Activated CD4-positive, alpha-beta T cell treated with anti-CD3 and anti-CD28 coated beads, Interleukin-10, Interleukin-2, amounts not matched to agents 100 ng/mL and 50 ng/mL, durations not matched to agents 16 hours and 8 hours (primary cell): ENCODE measurements at places on chromosomes 7 and 10.
A peak's percentile ranks its signal among the peaks of the same experiment; 100 is the strongest.

DNA sequence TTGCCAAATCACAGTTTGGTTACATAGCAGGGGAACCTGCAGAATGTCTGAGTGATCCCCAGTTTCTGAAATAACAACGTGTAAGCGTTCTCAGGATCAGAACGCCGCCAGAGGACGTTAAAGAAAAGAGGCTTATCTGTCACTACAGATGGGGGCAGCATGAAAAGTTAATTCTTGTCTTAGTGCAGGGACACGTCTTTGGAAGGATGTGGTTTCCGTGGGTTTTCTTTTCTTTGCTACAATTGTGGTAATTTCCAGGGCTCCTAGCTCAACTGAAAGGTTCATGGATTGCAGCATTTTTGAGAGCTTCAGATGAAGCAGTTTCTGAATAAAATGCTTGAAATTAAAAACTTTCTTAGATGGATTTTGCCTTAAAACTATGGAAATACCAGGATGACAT, 106.6 kb downstream of the PRKCQ start:
- DNase-seq = peak; percentile 89

DNA sequence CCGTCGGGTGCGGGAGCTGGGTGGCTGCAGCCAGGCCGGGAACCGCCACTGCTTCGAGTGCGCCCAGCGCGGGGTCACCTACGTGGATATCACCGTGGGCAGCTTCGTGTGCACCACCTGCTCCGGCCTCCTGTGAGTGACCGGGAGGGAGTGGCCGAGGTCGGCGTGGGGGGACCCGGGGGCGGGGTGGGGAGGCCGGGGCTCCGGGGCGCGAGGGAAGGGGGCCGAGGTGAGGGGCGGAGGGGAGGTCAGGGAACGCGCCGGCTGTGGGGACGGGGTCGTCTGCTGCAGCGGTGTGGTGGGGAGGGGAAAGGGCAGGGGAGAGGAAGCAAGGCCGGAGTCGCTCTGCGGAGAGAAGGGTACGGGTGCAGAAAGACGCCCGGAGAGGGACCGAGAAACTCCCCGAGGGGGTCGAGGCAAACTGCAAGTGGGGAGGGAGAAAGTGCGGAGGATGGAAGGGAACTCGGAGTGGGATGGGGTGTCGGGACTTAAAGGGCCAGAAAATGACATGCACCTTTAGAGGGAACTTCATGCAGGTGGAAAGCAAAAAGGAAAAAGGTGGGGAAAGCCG, 518 bp downstream of the AGFG2 start:
- DNase-seq = no peak

DNA sequence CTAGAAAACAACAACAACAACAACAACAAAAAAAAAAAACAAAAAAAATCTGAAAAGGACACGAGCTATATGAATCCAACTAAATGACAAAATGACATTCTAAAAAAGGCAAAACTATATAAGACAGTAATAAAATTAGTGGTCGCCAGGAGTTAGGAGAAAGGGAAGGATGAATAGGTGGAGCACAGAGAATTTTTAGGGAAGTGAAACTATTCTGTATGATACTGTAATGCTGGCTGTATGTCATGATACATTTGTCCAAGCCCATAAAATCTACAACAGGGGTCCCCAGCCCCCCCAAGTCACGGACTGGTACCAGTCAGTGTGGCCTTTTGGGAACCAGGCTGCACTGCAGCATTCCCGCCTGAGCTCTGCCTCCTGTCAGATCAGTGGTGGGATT, 2.8 kb upstream of the PUS7 start:
- DNase-seq = no peak

GRCh38 chr10:77586719-77587415, 50.7 kb downstream of the KCNMA1 start:
- DNase-seq = no peak

DNA sequence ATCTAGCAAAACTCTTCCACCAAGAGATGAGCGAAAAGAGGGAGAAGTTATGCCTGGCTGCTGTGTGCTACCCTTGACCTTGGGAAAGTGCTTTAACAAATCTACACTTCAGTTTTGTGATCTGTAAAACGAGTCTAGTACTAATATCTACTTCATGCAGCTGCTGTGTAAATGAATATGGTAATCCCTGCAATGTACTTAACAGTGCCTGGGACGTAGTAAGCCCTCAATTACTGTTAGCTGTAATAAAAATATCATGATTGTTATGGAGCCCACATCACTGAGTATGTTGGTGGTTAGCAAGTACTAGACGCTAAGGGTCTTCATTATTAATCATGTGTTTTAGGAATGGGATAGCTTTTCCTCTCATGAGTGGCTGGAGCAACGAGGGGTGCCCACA, 80.5 kb downstream of the LYZL1 start:
- no peak for DNase-seq

- no peak for DNase-seq
Observed at GRCh38 chr10:59325116-59325515, 37.2 kb downstream of the FAM13C start.

DNA sequence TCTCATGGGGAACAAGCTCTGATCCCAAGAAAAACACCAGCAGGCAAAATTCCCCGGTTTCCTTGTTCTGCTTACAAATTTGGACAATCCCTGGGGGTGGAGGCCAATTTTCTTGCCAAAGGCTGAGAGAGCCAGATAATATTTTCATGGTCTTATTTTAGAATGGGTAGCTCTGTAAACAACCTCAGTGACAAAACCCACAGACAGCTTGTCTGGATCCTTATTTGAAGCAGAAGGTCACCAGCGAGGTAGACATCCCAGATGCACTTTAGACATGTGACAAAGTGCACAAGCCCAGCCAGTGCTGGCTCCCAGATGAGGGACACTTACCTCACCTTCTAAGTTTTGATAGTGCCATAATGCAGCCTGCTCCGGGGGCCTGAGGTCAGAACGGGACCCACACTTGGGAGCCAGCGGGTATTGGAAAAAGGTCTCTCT, 102.6 kb upstream of the DDC start:
- DNase-seq = no peak

GRCh38 chr7:26618449-26618848, 245.9 kb downstream of the SKAP2 start:
- no peak for DNase-seq

GRCh38 chr10:27504808-27505460, 830 bp downstream of the RAB18 start:
- DNase-seq = peak; percentile 30

- no peak for DNase-seq
Observed at GRCh38 chr7:69067397-69067796, 530.9 kb upstream of the AUTS2 start.

DNA sequence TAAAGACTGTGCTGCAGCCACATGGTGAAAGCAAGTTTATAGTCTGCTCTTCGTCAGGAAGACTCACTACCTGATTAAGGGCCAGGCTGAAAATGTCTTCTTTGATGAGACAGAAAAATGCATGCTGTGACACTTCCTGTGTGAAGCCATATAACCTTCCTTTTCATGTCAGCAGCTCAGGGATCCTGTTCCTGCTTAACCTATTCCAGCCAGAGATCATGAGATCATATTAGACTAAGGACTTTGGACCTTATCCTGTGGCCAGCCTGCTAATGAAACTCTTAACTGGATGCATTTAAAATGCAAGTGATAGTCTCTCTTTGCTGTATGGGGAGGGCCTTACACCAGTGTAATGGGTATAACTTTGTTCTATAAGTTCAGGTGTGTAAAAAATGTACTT, 165.2 kb downstream of the PTEN start:
- peak; percentile 14 for DNase-seq

GRCh38 chr10:95496246-95496911, 64.8 kb downstream of the SORBS1 start:
- no peak for DNase-seq

GRCh38 chr10:77163670-77164348, 473.8 kb downstream of the KCNMA1 start:
- DNase-seq = no peak

DNA sequence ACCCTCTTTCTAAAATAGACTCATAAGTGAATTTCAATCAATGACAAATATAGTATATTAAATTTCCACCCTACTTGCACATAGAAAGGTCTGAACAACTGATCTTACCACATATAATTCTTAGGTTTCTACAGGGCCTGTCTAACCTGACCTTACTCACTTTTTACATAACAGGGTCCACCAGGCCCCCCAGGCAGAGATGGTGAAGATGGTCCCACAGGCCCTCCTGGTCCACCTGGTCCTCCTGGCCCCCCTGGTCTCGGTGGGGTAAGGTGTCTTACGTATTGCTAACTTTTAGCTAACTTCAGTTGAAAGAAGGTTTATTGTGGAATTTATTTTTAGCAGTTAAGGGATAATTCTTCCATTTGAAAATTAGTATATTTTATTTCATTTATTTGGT, 5.3 kb downstream of the COL1A2 start:
- DNase-seq = no peak

GRCh38 chr10:132961787-132962622, 19.6 kb upstream of the CFAP46 start:
- peak; percentile 82 for DNase-seq

DNA sequence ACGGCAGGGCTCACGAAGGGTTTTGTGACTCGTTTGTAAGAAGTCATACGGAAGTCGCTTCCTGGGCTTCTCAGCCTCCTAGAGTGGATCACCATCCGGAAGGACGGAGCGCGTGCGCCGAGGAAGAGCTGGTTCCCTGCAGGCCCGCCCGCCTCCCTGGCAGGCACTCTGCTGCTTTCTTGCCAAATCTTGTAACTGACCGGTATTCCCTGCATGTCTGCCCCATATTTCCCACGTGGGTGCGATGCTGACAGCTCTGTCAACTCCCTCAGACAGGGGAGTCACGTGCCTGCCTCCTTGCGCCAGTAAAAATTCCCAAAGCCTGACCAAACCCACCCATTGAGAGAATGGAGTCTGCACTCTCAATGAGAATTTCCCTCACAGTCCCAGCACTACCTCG, 12.7 kb downstream of the SHH start:
- DNase-seq = no peak

DNA sequence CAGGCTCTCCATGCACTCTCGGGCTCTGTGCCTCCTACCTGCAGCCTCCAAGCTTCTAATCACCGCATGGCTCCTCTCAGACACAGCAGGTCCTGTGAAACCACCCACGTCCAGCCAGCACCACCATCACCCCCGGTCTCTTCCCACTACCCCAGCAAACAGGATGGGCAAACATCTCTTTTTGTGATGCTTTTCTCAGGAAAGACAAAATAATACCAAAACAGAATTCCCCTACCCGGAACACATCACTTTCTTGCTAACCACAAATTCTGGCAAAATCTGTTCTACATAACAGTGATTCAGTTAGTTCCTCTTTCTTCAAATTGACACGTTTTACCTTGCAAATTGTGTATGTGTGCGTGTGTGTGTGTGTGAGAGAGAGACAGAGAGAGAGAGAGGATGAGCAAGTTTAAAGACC, 6.5 kb downstream of the SNX8 start:
- no peak for DNase-seq

DNA sequence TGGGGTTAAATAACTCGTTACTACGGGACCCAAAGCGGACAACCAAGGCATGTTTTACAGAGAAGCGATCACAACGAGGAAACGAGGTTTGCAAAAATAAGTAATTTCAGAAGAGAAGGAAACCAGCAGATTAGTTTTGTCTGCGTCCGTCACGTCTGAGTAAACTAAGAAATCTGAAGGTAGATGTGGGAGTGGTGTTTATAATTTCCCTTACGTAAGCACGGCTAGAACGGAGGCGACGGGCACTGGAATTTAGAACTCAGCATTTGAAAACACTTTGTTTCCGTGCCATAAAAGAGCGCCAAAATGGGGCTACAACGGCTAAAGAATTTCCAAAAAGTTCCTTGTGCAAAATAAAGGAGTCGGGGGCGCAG, 718 bp upstream of the UMAD1 start:
- peak; percentile 67 for DNase-seq

GRCh38 chr10:103605359-103606096, 112.0 kb downstream of the NEURL1 start:
- peak; percentile 37 for DNase-seq

DNA sequence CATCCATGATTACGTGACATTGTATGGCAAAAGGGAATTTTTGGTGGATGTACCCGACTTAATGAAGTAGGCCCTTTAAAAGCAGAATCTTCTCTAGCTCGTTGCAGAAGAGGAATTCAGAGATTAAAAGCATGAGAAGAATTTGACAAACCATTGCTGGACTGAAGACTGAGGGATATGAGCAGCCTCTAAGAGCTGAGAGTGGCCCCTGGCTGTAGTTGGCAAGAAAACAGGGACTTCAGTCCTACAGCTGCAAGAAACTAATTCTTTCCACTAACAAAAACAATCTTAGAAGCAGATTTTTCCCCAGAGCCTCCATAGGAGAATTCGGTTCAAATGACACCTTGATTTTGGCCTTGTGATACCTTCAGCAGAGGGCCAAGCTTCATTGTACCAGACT, 34.1 kb downstream of the MACC1 start:
- DNase-seq = no peak

DNA sequence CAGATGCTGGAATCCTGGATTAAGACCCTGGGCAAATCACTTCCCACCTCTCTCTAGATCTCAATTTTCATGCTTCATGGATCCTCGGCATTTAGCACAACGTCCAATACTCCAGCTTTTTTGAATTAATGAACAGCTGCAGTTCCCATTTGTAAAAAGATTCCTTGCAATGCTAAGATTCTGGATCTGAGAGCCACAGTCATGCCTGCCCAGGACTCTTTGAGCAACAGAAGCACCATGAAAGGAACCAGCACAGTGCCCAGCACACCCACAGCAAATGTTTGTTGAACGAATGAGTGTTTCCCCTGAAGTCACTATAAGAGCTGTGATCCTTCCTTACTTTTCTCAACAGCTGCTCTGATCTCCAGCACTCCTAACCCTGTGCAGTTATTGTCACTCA, 20.8 kb upstream of the DDIT4 start:
- no peak for DNase-seq

DNA sequence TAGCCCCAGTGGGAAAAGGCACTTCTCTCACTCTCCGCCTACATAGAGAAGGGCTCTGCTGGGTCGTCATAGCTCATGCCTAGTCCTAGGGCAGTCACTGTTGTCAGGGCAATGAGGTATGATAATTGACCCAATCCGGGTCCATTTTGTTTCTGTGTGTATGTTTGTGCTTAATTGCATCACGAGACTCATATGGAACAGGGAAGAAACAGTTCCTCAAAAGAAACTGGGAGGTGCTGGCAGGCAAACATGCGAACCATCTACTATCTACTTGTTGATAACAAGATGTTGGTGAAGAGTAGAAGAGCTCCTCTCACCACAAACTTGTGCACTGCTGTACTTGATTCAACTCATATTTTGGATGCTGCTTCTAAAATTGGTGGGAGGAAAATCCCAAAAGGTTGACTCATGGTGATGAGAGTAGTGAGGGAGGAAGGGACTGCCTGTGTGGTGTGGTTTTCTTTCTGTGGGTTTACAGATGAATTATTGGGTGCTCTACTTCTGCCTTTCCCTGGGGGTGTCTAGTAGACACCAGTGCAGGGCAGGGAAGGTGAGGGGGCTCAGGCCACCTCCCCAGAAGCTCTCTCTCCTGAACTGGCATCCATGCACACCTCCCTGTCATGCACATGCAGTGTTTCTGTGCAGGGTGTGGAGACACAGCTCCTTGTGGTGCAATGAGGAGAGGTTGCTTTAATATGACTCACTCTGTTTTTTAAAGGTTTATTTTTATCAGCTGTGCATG, 29.4 kb downstream of the LSMEM1 start:
- peak; percentile 44 for DNase-seq

GRCh38 chr10:74924251-74924963, 98.0 kb downstream of the KAT6B start:
- no peak for DNase-seq

- DNase-seq = peak; percentile 33
Observed at GRCh38 chr10:60942788-60943315, 1.1 kb downstream of the RHOBTB1 start.
